Spinal cord (tissue), 10 donors: ENCODE measurements at places on chromosomes 12 and 14. TPM values are rescaled to one million over a fixed set of nuclear protein-coding genes. Genes with fewer than 3 reads are reported as not detected.

FERMT2 gene
- total RNA-seq = 158 TPM

RASSF9 gene
- total RNA-seq = 5.4 TPM

- no peak overlapping the region for H3K27ac ChIP-seq
- peaks cover 20% of the 10 kb centered on the region for H3K36me3 ChIP-seq
- no peak overlapping the region for H3K4me3 ChIP-seq
Observed at GRCh38 chr14:31070431-31070830, 44.3 kb upstream of the STRN3 start.

GRCh38 chr14:93155667-93156066, 29.0 kb downstream of the MOAP1 start:
- H3K4me3 ChIP-seq = no peak overlapping the region
- H3K27me3 ChIP-seq = no peaks in the 10 kb centered on the region
- no peak overlapping the region for H3K27ac ChIP-seq
- DNase-seq = no peak

- H3K27ac ChIP-seq = no peak overlapping the region
- no peaks in the 10 kb centered on the region for H3K27me3 ChIP-seq
- no peak for DNase-seq
- H3K36me3 ChIP-seq = no peaks in the 10 kb centered on the region
Observed at GRCh38 chr14:64363265-64363846, 24.8 kb upstream of the MTHFD1 start.

GRCh38 chr12:97093187-97093683, 186.2 kb downstream of the NEDD1 start:
- no peak overlapping the region for H3K4me3 ChIP-seq
- no peaks in the 10 kb centered on the region for H3K27me3 ChIP-seq
- H3K4me1 ChIP-seq = no peaks in the 10 kb centered on the region
- no peaks in the 10 kb centered on the region for H3K36me3 ChIP-seq
- no peak for DNase-seq

GRCh38 chr12:57547288-57548012, 458 bp upstream of the DCTN2 start:
- H3K27me3 ChIP-seq = peaks cover 9% of the 10 kb centered on the region
- peak overlapping the region; percentile 99 for H3K4me3 ChIP-seq
- no peaks in the 10 kb centered on the region for H3K36me3 ChIP-seq
- H3K4me1 ChIP-seq = peaks cover 35% of the 10 kb centered on the region
- no peak for DNase-seq
- H3K27ac ChIP-seq = no peak overlapping the region

DNA sequence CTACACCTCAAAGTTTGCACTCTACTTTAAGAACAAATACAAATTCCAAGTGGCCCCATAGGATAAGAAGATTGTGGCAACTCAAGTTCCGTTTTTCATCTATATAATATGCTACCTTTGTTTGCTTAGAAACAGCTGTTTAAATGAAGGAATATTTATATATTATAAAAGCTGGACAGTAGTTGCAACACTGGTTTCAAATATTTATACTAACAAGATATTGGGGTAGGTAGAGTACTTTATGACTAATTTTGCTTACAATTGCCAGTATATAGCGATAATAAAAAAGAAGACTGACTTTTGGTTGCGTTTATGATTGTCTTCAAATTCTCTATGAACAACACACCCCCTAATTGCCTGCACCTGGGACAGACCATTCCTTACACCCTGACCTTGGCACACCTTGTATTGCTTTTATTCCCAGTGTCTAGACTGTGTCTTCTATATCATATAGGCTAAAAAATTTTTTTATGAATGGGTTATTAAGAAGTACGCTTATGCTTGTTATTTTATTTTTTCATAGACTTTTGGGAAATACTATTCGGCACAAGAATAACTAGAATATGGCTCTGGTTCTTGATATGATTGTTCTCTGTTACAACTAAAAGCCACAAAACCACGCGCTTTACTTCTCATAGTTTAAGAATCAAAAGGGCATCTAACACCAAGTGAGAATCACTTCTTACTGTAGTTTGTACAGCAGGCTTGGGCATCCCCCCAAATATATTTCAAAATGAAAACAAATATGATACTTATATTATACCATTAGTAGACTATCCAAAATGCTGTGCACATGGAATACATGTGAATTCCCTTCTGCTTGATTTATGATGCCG, 455.4 kb upstream of the DCN start:
- no peak for DNase-seq
- H3K27ac ChIP-seq = no peak overlapping the region
- H3K27me3 ChIP-seq = no peaks in the 10 kb centered on the region

- DNase-seq = no peak
- no peak overlapping the region for H3K4me3 ChIP-seq
- no peaks in the 10 kb centered on the region for H3K27me3 ChIP-seq
- peaks cover 3% of the 10 kb centered on the region for H3K4me1 ChIP-seq
- H3K27ac ChIP-seq = no peak overlapping the region
Observed at GRCh38 chr12:117007577-117007976, 91.6 kb downstream of the TESC start.
